Osteocyte (in vitro differentiated cells): ENCODE measurements at places on chromosomes 4 and X. TPM values are rescaled to one million over a fixed set of nuclear protein-coding genes. Genes with fewer than 3 reads are reported as not detected.

- no peaks in the 10 kb centered on the region for H3K27me3 ChIP-seq
- H3K4me3 ChIP-seq, result no peak overlapping the region
- DNase-seq, result no peak
- H3K27ac ChIP-seq, result no peak overlapping the region
Measured at GRCh38 chrX:154549766-154550165, 2.3 kb downstream of the IKBKG start.

GRCh38 chr4:168304744-168305459, 13.7 kb downstream of the DDX60 start:
- no peak for DNase-seq
- no peak overlapping the region for H3K4me3 ChIP-seq
- no peaks in the 10 kb centered on the region for H3K27me3 ChIP-seq
- peaks cover 28% of the 10 kb centered on the region for H3K36me3 ChIP-seq

GRCh38 chrX:70033348-70034051, 16.2 kb downstream of the AWAT2 start:
- H3K4me1 ChIP-seq, result no peaks in the 10 kb centered on the region
- no peaks in the 10 kb centered on the region for H3K27me3 ChIP-seq
- H3K4me3 ChIP-seq, result no peak overlapping the region
- H3K27ac ChIP-seq, result no peak overlapping the region
- no peak for DNase-seq

DNA sequence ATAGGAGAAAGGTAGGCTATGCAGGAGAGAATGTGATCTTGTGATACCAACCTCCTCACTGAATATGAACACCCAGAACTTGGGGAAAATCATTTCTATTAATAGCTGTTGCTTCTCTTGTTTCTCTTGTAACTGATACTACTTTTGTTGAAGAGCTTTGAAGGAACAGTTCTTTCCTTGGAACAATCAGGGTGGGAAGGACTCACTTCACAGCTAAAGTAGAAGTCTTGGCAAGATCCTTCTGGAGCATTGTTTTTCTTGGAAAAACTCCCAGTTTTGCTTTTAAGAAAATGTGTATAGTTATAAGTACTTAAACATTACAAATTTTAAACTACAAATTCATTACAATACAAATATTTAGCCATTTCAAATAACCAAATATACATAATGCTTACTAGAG, 19.1 kb upstream of the XK start:
- peaks cover 2% of the 10 kb centered on the region for H3K27me3 ChIP-seq
- no peaks in the 10 kb centered on the region for H3K4me1 ChIP-seq
- no peak overlapping the region for H3K27ac ChIP-seq
- H3K36me3 ChIP-seq, result no peaks in the 10 kb centered on the region

GRCh38 chr4:124203613-124204238, 508.8 kb downstream of the ANKRD50 start:
- peak overlapping the region; percentile 34 for H3K27ac ChIP-seq
- H3K36me3 ChIP-seq, result no peaks in the 10 kb centered on the region
- H3K4me3 ChIP-seq, result no peak overlapping the region
- peaks cover 62% of the 10 kb centered on the region for H3K4me1 ChIP-seq
- no peaks in the 10 kb centered on the region for H3K27me3 ChIP-seq

GRCh38 chrX:132216806-132217202, 2.4 kb downstream of the RAP2C start:
- peaks cover 19% of the 10 kb centered on the region for H3K36me3 ChIP-seq
- H3K27me3 ChIP-seq, result no peaks in the 10 kb centered on the region
- no peak for DNase-seq
- peak overlapping the region; percentile 95 for H3K4me3 ChIP-seq
- H3K4me1 ChIP-seq, result peaks cover 47% of the 10 kb centered on the region

GRCh38 chr4:83569987-83570386, 34.1 kb downstream of the GPAT3 start:
- H3K27me3 ChIP-seq, result peaks cover 14% of the 10 kb centered on the region
- no peak overlapping the region for H3K27ac ChIP-seq
- no peak overlapping the region for H3K4me3 ChIP-seq
- no peak for DNase-seq

DNA sequence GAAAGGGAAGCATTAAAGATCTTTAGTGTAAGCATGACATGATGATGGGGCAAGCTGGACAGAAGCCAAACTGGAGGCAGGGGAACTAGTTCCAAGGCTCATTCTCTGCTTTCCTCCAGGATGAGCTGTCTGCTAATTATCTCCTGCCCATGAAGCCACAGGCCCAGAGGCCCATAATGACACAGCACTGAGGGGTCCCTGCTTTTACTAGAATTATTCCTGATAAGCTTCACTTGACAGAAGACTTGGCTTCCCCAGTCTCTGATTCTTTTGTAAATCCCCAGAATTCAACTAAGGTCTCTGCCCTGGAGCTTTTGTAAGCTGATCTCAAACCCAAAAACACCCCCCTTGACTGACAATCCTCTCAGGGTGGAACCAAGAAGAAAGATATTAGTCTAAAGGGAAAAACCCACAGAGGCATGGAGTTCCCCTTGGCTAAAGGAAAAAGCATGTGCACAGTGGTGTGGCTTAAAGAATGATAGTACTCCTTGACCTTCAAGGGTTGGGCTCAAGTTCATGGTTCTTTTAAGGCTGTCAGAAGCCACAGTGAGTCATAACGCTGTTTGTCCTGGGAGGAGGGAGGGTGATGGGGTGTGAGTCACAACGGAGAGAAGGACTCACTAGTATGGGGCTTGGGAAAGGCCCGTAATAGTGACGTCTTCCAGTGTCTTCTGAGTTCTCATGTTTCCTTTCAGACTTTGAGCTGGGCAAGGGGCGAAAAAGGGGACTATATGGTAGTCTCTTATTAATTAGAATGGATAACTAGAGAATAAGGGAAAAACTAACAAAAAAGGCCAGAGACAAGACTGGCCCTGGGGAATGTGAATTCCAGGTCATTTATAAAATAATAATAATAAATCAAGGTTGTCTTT, 146.0 kb upstream of the CPEB2 start:
- peak overlapping the region; percentile 74 for H3K27ac ChIP-seq
- H3K27me3 ChIP-seq, result peaks cover 11% of the 10 kb centered on the region
- no peak overlapping the region for H3K4me3 ChIP-seq

DNA sequence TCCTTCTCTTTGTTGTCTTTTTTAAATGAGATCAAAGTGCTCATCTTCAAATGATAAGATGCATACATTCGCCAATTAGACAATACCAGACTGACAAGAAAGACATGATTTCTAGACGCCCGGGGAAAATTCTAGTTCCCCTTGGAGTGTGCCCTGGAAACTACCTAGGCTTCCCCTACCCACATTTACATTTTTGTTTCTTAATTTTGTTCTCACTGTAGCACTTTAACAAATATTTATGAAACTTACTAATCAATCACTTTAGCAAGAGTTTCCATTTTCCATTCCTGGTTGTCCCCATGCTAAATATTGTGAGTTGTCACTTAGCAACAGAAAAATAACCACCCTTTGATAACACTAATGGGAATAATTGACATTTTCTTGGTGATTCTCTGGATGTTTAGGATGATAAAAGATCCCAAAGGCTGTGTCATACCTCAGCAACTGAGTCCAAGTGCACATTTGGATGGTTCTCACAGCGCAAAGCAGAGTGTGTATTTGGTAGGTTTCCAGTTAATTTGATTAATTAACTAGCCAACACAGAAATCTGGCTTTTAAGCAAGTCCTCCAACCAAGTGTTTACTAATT, 69.6 kb downstream of the FGFBP1 start:
- H3K27ac ChIP-seq, result no peak overlapping the region
- no peak for DNase-seq
- H3K4me3 ChIP-seq, result no peak overlapping the region
- no peaks in the 10 kb centered on the region for H3K36me3 ChIP-seq

GRCh38 chrX:108167211-108167872, 75.8 kb downstream of the ATG4A start:
- DNase-seq, result no peak
- peaks cover 10% of the 10 kb centered on the region for H3K4me1 ChIP-seq
- H3K27me3 ChIP-seq, result no peaks in the 10 kb centered on the region
- H3K27ac ChIP-seq, result no peak overlapping the region

DNA sequence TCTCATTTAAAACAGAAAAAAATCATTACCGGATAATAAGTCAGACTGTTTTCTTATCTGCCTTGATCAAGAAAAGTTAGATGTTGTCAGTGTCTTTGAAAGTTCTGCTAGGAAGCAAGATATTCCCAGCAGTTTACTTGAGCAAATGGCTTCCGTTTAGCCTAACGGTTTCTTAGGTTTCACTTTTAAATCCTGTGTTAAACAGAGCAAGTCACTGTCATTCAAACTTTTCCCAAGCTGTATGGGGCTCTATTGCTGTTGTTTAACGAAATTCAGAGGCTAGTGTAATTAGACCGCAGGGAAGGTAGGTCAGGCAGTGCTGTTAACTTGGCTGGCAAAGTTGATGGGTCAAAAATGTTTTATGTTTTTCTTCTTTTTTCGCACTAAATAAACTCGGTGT, 80.3 kb upstream of the NEIL3 start:
- no peaks in the 10 kb centered on the region for H3K27me3 ChIP-seq
- no peaks in the 10 kb centered on the region for H3K36me3 ChIP-seq
- H3K4me1 ChIP-seq, result peaks cover 10% of the 10 kb centered on the region
- peak overlapping the region; percentile 46 for H3K27ac ChIP-seq
- H3K4me3 ChIP-seq, result peak overlapping the region; percentile 50

GRCh38 chrX:47507153-47507867, 24.3 kb upstream of the ZNF41 start:
- H3K4me1 ChIP-seq, result peaks cover 5% of the 10 kb centered on the region
- no peak for DNase-seq
- no peaks in the 10 kb centered on the region for H3K36me3 ChIP-seq
- no peak overlapping the region for H3K27ac ChIP-seq
- peaks cover 1% of the 10 kb centered on the region for H3K27me3 ChIP-seq

DNA sequence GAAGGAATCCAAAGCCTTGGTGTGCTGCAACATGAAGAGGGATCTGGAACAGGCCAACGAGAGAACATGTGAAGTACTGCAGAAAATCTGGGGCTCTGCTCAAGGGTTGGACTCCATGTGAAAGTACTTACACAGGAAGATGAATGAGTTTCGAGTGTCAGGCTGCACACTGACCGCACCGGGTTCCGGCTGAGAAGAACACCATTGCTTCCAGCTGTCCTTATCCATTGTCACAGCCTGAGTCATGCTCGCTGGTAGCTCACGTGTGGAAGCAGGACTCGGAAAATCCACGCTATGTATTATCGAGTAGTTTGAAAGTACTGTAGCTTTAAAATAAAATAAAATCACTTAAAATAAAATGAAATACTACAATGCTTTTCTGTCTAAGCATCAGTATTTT, 50.4 kb upstream of the TBL1X start:
- no peak for DNase-seq
- no peaks in the 10 kb centered on the region for H3K27me3 ChIP-seq
- no peak overlapping the region for H3K27ac ChIP-seq

GRCh38 chr4:124593494-124593893, 119.0 kb downstream of the ANKRD50 start:
- no peaks in the 10 kb centered on the region for H3K27me3 ChIP-seq
- DNase-seq, result no peak
- no peak overlapping the region for H3K4me3 ChIP-seq
- H3K4me1 ChIP-seq, result no peaks in the 10 kb centered on the region
- H3K27ac ChIP-seq, result no peak overlapping the region

DNA sequence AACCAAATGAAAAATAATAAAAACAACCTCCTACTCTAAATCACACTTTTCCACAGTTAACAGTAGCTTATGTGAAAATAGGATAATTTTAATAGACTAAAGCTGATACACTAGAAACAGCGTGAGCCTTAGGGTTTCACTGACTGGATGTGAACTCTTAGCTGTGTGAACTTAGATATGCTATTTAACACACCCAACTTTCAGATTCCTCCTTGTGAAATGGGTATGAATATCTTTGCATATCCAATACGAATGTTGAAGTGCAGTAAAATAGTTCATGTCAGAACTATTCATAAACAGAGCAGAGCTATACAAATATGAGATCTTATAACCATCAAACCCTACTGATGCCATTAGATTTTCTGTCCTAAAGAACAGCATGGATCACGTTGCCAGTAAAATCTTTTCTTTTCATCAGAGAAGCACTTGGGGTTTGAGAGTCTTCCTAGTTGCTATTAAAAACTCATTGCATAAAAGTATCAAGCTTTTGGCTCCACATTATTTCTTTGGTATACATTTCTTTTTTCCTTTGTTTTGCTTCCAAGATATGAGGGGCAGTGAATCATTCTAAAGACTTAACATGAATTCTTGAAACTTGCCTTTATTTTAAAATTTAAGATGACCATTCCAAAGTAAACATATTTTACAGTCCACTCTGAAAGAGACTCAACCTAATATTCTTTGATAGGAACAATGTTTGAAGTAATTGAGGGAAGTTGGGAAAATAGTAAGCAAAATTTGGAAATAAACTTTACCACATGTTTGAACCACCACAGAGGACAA, 102.4 kb downstream of the CPE start:
- H3K36me3 ChIP-seq, result peaks cover 15% of the 10 kb centered on the region
- peak overlapping the region; percentile 45 for H3K27ac ChIP-seq
- H3K4me3 ChIP-seq, result no peak overlapping the region
- peaks cover 23% of the 10 kb centered on the region for H3K4me1 ChIP-seq
- no peak for DNase-seq

GRCh38 chr4:101337688-101338087, 9.6 kb downstream of the PPP3CA start:
- H3K27me3 ChIP-seq, result no peaks in the 10 kb centered on the region
- H3K4me1 ChIP-seq, result peaks cover 18% of the 10 kb centered on the region
- no peak for DNase-seq
- peaks cover 3% of the 10 kb centered on the region for H3K36me3 ChIP-seq

Gene SSX4B
- total RNA-seq, result not detected in 2 replicates

Gene CSAG1
- not detected in 2 replicates for total RNA-seq

Gene SLITRK2
- not detected in 2 replicates for total RNA-seq

Gene NALF2
- not detected in 2 replicates for total RNA-seq

Gene F8
- total RNA-seq, result 1.9 and 2.2 TPM in 2 replicates

Gene TSPAN6
- 49.3 and 50.8 TPM in 2 replicates for total RNA-seq
